ENCODE measurements at places on chromosomes 1 and 21.

DNA sequence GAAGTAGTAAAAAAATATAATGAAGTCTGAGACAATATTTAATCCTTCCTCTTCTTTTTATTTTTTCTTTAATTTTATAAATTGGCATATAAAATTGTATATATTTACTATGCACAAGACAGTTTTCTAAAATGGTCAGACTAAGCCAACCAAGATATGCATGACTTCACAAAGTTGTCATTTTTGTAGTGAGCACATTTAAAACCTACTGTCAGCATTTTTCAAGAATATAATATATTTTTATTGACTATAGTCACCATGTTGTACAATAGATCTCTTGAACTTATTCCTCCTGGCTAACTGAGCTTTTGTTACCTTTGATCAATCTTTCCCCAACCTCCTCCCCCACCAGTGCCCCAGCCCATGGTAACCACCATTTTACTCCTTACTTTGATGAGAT lies 129.2 kb downstream of the ATP6V1G3 start:
- no peak for DNase-seq

DNA sequence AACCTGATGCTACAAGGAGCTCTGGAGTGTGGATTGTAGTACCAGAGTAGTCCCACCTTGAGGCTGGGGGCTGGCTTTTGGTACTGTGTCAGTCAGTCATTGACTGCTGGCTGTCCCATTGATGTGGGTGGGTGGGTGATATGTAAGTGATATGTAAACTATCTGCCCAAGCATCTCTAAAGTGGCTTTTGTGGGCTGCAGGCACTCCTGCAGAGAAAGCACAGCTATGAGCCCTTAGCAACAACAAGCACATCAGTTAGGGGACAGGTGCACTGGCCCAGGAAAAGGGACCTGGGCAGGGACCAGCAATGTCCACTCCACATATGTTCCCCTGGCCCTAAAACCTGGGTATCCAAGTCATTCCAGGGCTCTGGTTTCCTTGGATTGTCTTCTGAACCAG lies 109.9 kb downstream of the TAS1R2 start:
- no peak for DNase-seq

DNA sequence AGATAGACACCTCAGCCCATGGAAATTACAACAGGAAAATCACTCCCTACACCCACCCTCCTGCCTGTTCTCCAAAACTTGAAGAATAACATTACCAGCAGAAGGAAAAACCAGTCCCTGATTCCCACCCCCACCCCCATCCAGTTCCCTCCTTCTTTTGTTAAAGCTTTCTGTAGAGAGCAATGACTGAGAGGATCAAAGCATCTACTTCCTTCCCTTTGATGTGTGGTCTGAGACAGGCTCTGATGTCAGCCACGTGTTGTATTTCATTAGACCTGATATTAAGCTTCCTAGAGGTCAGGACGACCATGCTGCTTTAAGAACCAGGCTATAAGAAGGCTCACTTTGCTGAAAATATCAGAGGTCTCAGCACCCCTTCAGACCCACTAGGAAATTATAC lies 73.9 kb upstream of the HAO2 start:
- DNase-seq, result no peak

GRCh38 chr1:46820560-46821060 lies 21.8 kb downstream of the CYP4B1 start:
- DNase-seq, result no peak

DNA sequence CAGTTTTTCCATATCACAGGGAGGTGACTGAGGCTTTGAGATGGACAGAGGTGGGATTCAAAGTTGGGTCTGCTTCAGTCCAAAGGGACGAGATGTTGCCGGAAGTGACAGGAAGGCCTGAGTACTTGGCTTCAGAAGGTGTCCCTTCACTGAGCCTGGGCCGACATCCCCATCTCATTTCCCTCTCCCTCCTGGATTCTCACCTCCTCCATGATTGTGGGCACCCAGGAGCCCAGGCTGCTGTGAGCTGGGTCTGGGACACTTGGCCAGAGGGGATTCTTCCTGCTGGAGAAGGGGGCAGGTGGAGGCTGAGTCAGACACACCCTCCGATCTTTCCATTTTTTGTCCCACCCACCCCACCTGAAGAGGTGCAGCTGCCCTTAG lies 2.8 kb upstream of the MRPS15 start:
- no peak for DNase-seq

DNA sequence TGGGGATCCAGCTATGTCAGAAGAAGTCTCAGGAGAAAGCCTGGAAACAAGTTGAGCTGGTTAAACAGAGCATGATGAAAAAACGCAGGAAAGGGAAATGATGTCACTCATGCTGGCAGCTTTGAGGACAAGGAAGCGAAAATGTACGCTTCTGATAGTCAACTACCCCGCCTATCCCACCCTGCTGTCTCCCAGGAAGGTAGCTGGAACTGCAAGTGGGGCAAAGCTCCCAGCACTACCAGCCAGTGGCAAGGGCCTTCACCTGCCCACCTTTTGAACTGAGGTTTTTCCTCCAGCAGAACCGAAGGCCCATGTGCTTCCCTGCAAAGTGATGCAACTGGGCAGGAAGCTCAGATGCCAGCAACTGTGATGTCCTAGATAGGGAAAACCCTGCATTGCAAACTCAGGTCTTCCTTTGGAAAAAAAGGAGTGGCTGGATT lies 6.3 kb upstream of the IL20 start:
- no peak for DNase-seq

DNA sequence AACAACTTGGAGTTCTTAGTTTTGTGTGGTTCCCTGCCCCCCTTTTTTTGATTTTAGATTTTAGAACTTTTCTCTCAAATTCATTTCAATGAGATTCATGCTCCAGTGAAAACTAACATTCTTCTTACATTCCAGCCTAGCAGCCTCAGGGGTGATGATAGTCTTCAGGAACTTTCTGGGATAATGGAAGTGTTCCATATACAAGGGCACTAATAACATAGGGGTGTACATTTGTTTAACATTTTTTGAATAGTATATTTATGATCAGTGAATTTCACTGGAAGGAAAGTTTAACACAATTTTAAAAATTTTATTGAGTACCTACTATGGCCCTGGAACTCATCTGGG lies 61.4 kb upstream of the ZNF648 start:
- DNase-seq, result no peak

DNA sequence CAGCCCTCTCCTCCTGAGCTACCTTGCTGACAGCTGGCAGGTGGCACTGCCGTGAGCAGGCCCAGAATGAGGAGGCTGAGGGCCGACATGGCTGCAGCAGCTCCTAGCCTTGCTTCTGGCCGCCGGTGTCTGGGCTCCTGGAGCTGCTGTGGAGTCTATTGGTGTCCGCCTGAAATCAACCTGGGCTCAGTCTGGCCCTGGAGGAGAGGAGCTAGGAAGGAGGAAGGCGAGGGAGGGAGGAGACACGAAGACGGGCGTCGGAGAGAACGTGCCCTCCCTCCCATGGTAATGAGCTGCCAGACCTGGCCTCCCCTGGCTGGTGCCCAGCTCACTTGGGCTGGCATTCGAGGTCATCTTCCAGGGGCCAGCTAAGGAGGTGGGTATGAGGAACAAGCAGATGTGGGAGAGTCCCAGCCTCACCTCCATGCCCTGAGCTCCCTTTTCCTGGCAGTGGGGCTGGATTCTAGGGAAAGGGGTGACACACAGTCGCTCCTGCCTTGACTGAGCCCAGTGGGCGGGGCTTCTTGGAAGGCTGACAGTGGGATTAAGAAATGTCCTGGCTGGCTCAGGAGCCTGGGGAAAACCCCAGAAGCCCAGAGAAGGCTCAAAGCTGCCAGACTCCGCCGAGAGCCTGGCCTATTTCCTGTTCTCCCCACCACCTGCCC lies at the start of gene PDZK1IP1:
PDZK1IP1 (minus strand) TSS at position 193 of the 665 bp plus-strand sequence; CDS start at position 89, 104 bp downstream.
- no peak for DNase-seq

GRCh38 chr21:38721055-38721454 lies 84.7 kb upstream of the ETS2 start:
- DNase-seq, result no peak

- DNase-seq, result no peak
Measured at GRCh38 chr1:93723110-93723509, 41.5 kb upstream of the BCAR3 start.

DNA sequence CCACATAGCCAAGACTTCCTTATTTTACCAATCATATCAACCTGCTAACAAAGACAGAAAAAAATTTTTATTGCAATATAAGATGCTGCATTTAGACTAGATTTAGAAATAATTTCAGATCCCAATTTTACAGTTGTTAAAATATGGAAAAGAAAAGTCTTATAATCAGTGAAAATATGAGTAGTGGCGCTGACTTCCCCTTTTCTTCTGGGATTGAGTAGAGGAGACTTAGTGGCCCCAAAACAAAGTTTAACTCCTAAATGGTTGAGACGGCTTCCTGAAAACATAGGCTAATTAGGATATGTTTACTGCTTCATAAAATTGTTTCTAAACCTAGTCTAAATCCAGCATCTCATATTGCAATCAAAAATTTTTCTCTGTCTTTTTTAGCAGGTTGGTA lies 68.4 kb downstream of the RAB3GAP2 start:
- DNase-seq, result no peak

DNA sequence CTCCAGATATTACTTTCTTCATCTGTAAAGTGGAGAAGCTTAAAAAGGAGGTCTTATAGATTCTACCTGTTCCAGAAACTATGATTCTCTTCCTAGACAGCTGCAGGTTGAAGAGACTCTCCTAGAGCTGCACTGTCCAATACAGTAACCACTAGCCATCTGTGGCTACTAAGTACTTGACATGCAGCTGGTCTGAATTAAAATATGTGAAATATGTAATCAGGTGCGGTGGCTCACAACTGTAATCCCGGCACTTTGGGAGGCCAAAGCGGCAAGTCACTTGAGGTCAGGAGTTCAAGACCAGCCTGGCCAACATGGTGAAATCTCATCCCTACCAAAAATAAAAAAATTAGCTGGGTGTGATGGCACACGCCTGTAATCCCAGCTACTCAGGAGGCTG lies 15.8 kb downstream of the APP start:
- no peak for DNase-seq

DNA sequence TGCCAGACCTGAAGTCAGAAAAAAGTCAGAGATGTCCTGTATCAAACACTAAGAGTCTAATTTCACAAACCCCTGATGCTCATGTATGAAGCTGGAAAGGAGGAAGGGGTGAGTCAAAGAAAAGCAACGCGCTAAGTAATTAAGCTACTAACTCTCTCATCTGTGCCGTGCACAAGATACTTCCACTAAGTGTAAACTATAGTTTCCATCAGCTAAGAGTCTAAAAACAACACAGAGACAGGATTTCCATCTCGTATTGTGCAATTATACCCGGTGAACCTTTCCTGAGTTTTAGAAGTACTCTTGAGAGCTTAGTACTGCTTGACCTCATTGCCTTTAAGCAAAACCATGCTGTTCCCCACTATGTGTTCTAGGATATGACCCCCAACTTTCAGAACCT lies 19.0 kb downstream of the DNALI1 start:
- DNase-seq, result no peak

DNA sequence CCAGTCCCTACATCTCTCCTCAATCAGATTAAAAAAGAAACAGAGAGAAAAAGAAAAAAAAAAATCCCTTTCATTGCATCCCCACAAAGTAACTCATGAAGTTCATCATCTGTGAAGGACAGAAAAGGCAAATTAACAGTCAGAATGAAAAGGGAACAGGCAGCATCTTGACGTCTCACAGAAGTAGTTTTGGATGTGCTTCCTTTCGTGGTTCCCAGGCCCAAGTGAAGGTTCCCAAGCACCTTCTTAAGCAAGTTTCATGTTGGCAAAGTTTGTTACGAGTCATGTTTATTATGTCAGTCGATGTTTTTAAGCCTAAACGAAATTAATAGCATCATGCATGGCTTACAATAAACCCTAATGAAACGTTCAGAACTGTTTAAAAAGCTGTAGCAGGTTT lies 475.2 kb downstream of the SETD4 start:
- DNase-seq, result no peak

DNA sequence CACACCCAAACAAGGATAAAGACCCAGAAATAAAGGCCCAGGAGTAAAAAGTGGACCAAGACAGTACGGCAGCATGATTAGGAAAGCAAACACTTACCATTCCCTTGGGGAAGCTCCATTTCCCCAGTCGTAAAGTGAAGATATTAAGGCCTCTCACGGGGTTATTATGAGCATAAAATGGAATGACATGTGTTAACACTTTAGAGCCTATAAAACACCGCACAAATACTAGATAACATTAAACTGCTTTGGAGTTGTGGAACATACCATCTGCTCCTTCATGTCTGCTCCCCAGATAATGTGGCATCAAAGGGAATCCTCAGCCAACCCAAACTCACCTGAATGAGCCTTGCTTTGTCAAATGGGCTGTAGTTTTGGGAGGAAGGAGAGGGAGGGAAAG lies 8.9 kb upstream of the ITLN2 start:
- DNase-seq, result no peak

DNA sequence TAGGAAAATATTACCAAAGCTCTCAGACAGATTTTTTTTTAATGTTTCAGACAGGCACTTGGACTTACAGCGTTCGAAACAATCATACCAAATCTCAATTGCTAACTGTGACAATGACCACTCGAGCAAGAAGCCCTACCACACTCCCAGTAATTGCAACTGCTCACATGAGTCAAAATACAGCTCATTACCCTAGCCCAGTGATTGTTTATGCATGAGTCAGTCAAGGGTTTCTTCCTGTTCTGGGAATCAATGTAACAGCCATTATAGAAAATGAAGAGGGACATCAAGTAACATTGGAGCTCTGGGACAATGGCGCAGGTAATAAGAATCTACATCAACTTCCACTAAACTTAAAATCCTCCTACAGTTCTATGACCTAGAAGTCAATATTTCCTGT lies 56.1 kb upstream of the SH3GLB1 start:
- no peak for DNase-seq

DNA sequence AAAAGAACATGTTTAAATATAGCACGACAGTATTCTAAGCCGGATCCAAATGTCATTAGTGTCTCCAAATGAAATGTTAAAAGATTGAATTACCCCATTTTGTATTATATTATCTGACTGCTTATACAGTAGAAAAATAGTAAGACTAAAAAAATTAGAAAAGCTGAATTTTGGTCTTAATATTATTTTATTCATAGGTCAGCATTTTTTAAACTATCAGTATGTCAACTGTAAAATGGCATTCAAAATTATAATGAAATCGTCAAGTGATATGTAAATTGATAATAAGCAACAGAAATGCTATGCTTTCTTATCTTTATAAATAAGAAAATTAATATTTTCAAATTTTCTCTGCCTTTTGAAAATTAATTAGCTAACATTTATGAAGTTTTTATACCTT lies 16.6 kb downstream of the SLC44A5 start:
- no peak for DNase-seq

GRCh38 chr1:172582889-172583288 lies 49.9 kb downstream of the SUCO start:
- no peak for DNase-seq

- no peak for DNase-seq
Measured at GRCh38 chr1:71698186-71698585, 584.2 kb downstream of the NEGR1 start.
